ENCODE measurements at places on chromosomes 2 and 18.

DNA sequence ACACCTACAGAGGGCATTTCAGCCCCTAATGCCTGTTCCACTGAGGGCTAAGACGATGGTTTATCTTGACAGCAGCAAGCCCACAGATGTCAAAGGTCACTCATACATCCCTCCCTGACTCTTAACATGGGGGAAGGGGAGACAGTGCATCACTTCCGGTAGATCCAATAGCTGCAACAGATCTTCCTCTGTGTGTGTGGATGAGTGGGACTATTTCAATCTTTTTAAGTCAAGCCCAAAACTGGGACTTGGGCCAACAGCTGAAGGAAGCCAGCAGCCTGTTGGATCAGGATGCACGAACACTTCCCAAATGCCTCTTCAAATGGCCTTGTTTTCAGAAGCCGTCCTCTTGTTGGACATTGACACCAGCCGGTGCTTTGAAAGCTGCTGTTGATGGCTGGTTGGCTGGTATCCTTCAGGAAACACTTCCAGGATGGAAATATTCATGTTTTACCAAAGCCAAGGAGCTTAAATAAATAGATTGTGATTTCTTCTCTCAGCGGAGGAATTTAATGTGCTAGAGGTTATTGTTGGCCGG lies 59.2 kb downstream of the IL1R2 start:
- no peak for DNase-seq

GRCh38 chr2:236525411-236525997 lies 44.1 kb upstream of the ACKR3 start:
- DNase-seq = no peak

GRCh38 chr2:95292623-95293260 lies 4.4 kb upstream of the KCNIP3 start:
- DNase-seq = peak; percentile 69

DNA sequence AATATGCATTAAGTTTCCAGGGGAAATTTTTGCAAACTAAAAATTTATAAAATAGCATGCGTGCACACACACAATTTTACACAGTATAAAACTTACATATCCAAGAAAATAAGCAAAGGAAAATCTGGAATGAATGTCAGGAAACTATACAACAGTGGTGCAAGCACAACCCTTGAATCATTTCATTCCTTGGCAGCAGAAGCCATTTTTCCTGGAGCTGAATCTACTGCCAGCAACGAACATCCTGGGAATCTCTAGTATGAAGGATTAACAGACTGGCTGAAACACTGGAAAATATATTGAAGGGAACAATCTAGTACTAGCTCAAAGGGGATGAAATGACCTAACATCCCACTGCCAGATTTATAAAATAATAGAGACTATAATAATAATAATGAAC lies 235.3 kb downstream of the DYM start:
- no peak for DNase-seq

DNA sequence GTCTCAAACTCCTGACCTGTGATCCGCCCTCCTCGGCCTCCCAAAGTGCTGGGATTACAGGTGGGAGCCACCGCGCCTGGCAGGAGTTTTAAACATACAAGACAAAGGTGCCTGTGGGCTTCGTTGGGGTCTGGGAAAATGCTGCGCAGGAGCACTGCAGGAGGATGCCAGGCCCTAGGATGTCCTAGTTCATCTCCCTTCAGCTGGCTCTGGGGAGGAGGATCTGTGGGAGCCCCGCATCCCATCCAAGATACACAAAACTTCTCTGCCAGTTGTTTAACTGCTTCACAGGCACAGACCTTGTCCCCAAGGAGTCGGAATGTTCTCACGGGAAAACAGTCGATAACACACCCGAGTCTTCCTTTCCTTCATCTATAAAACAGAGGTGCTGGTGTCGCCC lies 89.1 kb downstream of the POLR1A start:
- no peak for DNase-seq

DNA sequence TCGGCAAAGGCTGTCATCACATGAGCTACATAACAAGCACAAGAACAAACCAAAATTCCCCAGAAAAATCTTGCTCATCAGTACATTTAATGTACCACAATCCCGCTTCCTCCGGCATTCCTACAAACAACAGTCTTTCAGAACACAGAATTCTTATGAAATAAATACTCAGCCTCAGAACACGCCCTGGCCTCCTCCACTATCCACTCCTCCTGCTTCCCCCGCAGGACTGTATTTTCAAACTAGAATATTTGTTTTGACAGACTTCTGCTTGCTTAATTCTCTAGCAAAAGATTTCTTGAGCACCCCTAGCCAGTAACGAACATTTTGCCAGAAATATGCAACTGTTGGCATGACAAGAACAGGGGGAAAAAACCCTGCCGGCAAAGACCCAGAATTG lies 131.2 kb downstream of the THADA start:
- DNase-seq = no peak

GRCh38 chr18:79944746-79945117 lies 6.7 kb downstream of the SLC66A2 start:
- DNase-seq = no peak

DNA sequence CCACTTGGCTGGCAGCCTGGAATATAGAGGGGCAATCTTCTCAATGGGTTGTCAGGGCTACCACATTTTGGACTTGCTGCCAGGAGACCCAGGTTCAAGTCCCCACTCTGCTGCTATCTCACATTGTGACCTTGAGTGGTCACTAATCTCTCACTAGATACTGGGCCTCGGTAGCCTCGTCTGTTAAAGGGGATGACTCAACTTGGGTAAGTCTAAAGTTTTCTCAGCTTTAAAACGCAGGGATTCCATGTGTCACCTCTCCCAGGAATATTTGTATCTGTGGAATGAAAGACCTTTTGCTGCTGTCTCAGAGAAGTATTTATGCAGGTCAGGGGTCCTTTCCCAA lies 86.3 kb downstream of the SEMA4F start:
- no peak for DNase-seq

- DNase-seq = peak; percentile 61
Measured at GRCh38 chr2:230564805-230565779, 147.6 kb upstream of the CAB39 start.

DNA sequence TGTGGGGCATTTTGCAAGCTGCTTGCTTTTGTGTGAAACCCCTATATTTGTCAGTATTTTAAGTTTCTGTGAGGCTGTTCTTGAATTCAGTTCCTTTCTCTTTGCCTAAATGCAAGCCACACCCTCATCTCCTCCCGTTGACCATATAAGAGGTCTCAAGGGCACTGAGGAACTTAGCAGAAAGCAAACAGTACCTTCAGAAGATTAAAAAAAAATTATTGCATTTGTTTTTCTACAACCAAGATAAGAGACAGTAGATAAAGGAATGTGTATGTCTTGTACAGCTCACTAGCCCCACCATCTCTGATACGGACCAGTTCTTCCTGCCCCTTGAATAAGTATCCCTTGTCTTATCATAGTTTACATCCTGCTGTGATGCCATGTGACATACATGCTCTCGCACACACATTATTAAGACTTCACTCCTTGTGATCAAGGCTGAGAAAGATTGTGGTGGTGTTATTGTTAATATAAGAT lies 64.2 kb downstream of the NPAS2 start:
- no peak for DNase-seq

GRCh38 chr2:119537792-119538191 lies 6.5 kb upstream of the CFAP221 start:
- DNase-seq = no peak

DNA sequence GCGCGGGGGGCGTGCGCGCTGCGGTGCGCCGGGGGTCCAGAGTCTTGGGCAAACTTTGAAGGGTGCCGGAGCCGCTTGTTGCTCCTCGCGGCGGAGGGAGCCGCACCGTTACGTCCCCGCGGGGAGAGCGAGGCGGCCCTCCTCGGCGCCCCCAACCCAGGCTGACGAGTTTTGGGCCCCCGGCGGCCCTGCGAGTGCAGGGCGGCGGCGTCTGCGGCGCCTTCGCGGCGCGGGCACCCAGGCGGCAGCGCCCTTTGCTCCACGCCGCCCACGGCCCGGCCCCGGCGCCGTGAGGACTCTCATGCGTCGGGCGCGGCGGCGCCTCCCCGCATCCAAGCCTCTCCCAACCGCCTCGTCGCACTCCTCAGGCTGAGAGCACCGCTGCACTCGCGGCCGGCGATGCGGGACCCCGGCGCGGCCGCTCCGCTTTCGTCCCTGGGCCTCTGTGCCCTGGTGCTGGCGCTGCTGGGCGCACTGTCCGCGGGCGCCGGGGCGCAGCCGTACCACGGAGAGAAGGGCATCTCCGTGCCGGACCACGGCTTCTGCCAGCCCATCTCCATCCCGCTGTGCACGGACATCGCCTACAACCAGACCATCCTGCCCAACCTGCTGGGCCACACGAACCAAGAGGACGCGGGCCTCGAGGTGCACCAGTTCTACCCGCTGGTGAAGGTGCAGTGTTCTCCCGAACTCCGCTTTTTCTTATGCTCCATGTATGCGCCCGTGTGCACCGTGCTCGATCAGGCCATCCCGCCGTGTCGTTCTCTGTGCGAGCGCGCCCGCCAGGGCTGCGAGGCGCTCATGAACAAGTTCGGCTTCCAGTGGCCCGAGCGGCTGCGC lies 814 bp downstream of the FZD7 start:
- DNase-seq = no peak
